Stimulated activated CD8-positive, alpha-beta memory T cell treated with anti-CD3 and anti-CD28 coated beads, Interleukin-15, amount 100 ng/mL, for 24 hours (primary cell): ENCODE measurements at places on chromosomes 11 and 22.

DNA sequence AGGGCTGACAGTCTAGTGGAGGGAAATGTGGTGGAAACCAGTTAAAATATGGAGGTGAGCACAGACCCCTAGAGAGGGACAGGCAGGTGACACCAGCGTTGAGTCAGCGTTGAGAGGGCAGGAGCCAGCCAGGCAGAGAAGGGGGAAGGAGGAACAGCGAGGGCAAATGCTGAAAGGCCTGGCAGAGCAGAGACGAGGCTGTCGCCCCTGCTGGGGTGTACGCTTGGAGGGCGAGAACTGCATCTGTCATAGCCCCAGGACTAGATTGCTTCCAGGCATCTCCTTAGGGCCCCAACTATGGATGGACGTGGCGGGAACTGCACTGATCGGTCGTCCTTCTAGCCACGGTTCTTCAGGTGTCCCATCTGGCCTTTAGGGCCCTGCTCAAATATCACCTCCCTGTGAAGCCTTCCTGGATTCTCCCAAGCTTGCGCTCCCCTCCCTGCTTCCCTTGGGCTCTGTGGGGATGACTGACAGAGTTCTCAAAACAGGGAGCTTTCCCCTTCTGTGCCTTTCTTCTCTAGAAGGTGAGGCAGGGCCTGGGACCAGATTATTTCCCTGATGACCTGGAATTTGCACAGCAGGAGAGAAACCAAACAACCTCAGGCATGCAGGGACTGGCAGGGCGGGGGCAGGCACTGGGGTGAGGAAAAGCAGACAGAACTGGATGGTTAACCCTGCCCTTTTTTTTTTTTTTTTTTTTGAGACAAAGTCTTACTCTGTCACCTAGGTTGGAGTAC is 11.1 kb downstream of the SYNGR1 start:
- DNase-seq: no peak

GRCh38 chr11:64094463-64095260 is 58.9 kb downstream of the FLRT1 start:
- no peak for DNase-seq

GRCh38 chr11:35271031-35271430 is 132.1 kb downstream of the CD44 start:
- no peak for DNase-seq

DNA sequence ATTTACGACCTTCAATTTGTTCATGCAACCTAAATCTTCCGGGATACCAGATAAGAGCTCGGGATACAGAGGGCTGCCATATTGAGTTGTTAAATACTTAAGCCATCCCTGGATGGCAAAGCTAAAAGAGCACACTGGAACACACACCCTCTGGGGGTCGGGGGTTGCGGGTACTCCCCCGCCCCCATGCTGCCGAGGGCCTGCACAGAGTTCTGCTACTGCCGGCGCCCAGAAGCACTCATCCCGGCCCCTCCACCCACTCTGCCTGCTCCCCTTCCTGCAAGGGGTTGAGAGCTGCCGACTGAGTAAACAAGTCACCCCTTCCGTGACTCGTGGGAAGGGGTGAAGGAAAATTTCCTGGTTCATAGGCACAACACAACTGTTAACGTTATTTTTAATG is 9.3 kb upstream of the MMP13 start:
- no peak for DNase-seq

DNA sequence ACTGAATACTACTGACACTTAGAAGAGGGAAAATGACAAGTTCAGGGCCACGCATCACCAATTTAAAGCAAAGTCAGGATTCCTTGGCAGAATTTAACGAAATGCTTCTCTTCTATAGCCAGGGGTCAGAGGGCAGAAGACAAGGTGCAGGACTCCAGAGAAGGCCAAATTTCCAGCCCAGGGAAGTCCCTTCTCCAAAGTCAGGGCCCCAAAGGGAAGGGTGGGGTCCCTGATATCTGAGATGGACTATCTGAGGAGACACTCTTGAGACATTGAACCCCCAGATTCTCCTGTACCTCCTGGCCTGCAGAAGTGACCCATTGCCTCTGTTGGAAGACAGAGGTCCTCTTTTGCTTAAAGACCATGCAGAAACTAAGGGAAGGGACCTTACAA is 91.2 kb downstream of the RPS6KA4 start:
- no peak for DNase-seq

DNA sequence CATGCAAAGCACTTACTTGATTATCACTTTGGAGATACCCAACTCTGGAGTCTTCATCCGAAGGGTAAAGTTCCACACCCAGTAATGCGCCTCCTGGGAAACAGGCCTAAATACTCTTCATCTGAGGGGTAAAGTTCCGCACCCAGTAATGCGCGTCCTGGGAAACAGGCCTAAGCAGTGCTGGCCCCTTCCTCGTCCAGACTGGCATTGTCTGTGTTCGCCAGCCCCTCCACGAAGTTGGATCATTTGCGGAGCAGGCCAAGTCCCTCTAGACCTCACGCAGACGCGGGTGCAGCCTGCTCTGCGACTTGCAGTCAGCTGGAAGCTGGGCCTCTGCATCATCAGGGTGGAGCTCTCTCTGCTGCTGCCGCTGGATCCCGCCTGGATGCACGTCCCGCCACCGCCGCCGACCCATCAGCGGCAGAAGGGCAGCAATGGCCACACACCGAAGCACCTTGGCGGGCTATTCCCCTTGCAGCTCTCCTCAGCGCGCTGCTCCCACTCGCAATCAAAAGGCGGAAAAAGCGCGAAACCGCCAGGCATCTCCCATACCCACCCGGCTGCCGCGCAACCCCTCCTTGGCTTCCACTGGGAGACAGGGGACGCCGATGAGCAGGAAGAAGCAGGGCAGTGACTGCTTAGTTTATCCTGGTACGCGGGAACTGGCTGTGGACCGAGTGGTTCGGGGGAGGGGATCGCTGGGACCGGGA is 34.1 kb upstream of the GLYATL1 start:
- DNase-seq: no peak

DNA sequence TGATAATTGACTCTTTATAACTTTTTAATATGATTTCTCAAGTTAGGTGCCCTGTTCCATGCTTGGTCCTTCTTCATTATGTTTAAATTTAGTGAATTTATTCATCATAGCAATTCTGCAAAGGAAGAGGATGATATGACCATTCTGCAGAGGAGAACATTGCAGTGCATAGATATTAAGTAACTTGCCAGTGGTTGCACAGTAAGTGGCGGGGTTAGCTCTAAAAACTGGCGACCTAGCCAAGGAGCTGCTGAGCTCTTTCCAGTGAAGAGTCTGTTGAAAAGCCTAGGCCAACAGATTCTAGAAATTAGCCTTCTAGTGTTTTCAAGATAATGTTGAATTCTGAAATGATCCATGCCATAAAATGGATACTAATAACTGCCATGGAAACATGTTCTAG is 4.6 kb downstream of the EWSR1 start:
- DNase-seq: no peak

DNA sequence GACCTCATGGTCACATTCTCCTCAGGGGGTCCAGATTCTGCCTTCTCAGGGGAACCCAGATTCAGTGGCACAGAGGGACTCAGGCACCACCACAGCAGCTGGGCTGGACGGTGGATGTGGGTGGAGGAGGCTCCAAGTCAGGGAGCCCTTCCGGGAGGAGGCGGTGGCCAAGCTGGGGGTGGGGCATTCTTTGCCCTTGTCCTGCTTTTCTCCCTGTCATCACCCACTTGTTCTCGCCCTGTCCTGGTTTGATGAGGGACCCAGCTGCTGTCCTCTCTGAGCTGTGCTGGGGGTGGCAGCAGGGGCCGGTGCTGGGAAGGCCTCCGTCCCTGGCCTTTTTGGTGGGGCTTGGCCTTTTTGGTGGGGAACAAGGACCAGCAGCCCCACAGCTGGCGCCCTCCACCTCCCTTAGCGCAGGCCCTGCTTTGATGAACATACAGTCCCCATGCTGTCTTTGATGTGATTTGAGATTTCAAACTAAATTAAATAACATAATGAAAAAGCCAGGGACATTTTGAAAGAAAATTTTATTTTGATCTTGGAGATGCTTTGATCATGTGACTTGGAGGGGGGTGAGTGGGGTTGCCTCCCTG is 1168.2 kb downstream of the BRD1 start:
- no peak for DNase-seq

DNA sequence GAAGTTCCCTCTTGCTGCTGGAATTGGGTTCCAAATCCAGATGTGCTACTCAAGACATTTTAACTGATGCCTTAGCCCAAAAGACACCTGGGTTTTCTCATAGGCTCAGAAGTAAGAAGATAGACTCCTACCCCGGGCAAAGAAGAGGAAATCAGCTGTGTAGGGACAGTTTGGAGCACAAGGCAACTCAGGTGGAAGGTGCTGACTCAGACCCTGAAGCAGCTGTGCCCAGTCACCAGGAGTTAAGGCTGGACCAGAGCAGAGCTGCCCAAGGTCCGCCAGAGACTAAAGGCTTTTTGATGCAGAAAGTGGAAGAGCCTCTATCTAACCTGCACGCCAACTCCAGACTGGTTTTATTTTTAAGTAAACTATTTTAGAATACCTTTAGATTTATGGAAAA is 20.6 kb upstream of the RAB1B start:
- DNase-seq: no peak

GRCh38 chr11:27786331-27786730 is 86.1 kb upstream of the BDNF start:
- no peak for DNase-seq

DNA sequence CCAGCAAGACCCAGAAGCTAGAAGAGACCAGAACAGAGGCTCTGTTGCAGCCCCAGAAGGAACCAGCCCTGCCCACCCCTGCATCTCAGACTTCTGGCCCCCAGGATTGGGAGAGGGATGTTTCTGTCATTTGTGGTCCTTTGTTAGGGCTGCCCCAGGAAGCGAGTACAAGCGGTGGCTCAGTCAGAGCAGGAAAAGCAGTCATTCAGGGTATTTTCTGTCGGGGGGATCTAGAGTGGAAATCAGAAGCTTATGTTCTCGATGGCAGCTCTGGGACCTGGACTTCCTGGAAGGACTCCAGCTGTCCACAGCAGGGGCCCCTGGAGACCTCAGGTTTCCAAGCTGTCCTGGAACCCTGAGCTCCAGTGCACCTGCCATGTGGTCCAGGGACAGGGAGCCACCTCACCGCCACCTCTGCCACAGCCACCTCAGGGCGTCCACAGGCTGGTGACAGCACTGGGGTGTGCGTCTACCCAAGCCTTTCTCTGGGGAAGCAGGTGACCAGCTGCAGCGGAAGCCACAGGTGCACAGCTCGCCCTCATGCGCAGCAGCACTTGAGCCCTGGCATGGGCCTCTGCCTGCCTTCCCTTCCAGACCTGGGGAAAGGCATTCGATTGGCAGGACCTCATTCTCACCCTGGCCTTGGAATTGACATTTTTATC is 2.6 kb downstream of the KRTAP5-5 start:
- DNase-seq: no peak

- no peak for DNase-seq
Measured at GRCh38 chr11:2687223-2687530, 12.6 kb downstream of the KCNQ1OT1 start.

GRCh38 chr11:61777234-61778090 is 14.9 kb downstream of the TMEM258 start:
- peak; percentile 25 for DNase-seq

- no peak for DNase-seq
Measured at GRCh38 chr11:827146-827896, 398 bp upstream of the CRACR2B start.

- DNase-seq: no peak
Measured at GRCh38 chr11:107864591-107864990, 6.0 kb upstream of the SLC35F2 start.

DNA sequence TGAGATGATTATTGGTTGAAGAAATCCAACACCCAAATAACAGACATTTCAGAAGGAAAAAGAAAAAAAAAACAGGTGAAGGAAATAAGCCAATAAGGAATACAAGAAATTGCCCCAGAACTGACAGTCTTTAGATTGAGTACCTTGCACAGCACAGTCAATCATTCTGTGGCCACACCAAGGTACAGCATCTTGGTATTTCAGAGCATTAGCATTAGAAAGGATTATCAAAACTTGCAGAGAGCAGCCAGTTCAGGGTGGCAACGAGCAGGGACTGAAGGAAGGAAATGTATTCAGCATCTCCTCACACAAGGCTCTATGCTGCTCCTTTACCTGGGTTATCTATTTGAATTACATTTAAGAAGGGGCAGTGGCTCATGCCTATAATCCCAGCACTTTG is 2.1 kb downstream of the ADA2 start:
- no peak for DNase-seq

DNA sequence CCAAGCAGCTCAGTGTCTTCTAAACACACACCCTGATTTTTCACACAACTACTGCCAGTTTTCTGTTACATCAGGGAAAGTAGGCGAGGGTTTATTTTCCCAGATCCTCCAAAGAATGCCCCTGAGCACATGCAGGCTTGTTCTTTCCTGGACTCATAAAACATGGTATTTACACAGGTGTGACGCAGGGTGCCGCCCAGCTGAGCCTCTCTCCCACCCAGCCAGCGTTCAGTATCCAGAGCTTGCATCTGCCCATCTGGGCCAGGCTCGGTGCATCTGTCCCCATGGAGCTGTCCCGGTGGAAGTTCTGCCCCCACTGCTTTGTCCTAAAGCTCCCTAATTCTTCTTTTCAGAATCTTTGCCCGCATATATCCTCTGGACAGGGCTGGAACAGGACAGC is 44.8 kb upstream of the ISX start:
- no peak for DNase-seq

DNA sequence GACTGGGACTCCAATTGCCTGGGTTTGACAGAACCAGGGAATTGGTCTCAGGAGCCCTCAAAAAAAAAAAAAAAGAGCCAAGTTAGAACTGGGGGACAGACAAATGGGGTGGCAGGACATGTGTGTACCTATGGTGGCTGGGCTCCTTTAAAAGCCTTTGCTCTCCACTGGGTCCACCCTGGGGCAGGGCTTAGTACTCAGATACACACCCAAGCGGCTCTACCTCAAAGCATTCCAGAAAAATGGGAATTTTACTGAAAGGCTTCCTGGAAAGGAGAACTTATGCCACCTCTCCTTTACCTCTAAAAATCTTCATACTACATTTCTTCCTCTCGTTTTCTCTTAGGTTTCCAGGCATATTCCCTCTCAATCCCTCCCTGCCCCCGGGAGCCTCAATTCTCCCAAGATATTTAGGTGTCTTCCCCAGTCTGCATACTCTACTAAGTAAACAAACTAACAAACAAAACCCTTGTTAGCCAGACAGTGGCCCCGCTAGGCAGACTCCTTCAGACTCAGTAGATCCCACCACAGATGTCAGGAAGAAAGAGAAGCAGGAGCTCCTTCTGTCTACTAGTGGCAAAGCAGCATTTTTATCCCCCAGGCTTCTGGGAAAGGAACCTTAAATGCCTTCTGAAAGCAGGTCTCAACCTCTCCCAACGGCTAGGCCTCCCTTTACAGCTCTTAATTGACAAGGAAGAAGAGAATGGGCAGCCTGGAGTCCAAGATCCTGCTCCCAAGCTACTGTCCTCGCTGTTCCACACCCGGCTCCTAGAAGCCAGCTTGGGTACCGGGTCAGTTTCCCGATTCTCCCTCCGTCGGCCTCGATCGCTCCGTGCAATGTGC is 653 bp downstream of the PCSK7 start:
- no peak for DNase-seq
